Esophagus muscularis mucosa (tissue), 4 donors: ENCODE measurements at places on chromosomes 4 and X.

GRCh38 chr4:186900984-186901383, 177.3 kb upstream of the FAT1 start:
- peak; percentile 26 for DNase-seq

DNA sequence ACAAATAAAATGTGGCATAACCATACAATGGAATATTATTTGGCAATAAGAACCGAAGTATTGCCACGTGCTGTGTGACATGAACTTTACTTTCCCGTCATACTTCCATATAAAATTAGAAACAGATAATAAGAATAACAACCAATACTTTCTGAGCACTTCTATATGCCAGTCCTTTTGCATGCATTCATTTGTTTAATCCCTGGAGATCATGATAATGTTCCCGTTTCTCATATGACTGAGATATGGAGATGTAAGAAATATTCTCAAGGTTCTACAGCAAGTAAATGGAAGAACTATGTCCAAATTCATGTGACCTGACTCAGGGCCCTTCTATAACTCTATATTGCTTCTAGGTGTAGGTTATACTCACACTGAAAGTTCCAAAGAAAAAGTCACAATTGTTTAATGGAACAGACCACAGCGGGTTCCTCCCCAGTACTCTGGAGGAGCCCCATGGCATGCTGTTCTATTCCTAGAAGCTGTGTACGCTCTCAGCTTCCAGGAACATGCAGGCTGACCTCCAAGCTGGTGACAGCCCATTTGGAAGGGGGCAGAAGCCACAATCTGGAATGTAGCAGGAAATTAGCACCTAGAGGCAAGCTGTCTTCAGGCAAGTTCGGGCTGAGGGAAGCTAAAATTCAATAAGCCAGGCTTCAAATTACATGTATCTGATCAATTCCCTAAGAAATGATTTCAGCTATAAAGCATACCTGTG, 31.5 kb downstream of the QDPR start:
- no peak for DNase-seq

GRCh38 chrX:39164212-39164611, 363.0 kb downstream of the MID1IP1 start:
- no peak for DNase-seq

- no peak for DNase-seq
These were observed 215.5 kb upstream of the ZFP42 start for GRCh38 chr4:187780070-187780469.

GRCh38 chr4:168790898-168791297, 219.2 kb downstream of the CBR4 start:
- no peak for DNase-seq

DNA sequence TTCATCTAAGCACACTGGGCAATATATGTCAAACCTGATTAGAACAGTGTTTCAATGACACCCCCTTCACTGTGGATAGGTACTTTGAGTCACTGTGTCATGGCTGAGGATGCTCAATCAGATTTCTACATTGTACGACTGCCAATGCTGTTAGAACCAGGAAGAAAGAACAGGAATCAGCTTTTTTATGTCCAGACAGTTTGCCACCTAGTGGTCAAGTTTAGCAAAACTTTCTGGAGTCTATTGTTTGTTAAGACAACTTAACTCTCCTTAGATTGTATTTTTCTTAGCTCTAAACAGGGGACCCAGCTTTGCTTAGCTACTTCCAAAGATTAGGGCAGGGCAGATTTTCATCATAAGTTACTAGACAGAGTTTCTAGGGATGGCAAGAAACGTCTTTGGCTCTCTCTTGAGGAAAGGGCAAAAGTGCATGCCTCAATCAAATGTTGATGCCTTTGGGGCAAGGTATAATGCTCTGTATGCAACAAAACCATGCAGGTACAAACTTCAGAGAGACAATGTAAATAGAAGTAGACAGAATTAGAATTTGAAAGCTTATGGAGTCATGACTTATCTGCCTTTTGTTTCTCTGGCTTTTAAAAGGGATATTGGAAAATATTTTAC, 40.5 kb upstream of the BMP3 start:
- no peak for DNase-seq

DNA sequence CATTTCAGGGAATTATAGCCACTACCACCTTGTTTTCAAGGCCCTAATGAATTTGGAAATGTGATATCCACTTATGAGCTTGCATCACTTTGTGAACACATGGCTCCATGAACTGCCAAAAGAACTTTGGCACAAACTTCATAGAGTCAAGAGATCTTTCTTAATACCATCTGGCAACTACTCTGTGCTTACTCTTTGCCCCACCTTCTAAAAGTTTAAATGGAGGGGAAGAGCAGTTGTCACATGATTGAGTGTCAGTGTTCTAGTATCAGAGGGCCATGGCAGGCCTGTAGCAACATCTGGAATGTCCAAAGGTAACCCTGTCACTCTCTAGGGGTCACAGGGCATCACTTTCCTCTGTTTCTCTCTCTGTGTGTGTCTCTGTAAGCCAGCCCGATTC, 2.6 kb upstream of the ADH1B start:
- no peak for DNase-seq

DNA sequence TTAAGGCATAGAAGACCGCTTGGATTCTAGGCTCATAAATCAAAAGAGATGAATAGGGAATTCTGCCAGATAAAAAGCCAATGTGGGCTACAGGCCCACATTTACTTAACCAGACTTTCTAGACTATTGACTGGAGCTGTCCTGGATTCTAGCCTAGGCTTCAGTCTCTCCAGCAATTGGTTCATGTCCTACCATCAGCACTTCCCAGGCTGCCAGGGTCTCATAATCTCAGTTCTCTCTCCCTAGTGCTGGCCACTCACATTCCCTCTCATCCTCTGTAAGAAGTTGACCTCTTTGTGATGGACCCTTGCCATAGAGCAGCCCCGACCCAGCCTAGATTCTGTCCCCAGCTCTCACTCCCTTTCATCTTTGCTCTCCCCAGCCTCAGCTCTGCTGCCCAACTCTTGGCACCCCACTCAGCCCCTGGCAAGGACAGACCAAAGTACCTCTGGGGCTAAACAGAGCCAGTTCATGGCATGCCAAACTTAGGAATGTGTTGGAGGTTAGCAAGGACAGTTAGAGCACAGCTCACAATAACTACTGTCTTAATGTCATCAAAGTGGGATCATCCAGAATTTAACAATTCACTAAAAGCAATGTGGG, 396.2 kb downstream of the INPP4B start:
- DNase-seq = no peak

DNA sequence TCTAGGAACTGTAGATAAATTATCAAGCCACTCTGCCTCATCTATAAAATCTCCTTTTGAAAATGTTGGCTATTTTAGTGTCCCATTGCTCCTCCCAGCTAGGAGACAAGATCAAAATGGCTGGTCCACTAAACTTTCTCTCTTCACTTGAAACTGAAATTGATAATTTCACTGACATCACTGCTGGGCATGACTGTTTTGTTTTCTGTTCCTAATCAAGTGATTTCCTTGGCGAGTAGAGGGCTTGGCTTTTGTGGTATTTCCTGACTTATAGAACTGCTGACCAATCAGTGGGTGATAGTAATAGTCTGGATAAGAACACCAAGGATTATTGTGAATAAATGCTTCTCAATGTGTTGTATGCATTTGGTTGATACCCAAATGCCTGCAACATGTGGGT, 2152.9 kb downstream of the ARAP2 start:
- no peak for DNase-seq

- no peak for DNase-seq
These were observed 12.4 kb downstream of the BOD1L1 start for GRCh38 chr4:13615161-13615560.

- no peak for DNase-seq
These were observed 26.5 kb upstream of the MANBA start for GRCh38 chr4:102787096-102787881.

DNA sequence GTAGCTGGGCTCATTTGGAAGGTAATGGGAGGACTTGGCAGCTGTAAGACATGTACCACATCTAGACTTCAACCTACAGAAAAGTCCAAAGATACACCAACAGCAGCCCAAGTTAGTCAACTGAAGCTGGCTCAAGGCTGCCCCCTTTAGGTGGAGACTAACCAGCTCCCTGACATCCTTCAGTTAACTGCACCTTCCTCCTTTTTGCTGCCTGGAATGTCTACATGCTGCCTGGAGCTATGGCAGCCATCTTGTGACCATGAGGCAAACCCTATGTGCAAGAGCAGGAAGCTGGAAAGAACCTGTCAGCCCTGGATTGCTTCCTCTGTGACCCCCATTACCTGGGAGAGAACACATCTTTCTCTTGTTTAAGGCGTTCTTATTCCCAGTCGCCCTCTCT, 25.8 kb downstream of the ARSD start:
- no peak for DNase-seq

DNA sequence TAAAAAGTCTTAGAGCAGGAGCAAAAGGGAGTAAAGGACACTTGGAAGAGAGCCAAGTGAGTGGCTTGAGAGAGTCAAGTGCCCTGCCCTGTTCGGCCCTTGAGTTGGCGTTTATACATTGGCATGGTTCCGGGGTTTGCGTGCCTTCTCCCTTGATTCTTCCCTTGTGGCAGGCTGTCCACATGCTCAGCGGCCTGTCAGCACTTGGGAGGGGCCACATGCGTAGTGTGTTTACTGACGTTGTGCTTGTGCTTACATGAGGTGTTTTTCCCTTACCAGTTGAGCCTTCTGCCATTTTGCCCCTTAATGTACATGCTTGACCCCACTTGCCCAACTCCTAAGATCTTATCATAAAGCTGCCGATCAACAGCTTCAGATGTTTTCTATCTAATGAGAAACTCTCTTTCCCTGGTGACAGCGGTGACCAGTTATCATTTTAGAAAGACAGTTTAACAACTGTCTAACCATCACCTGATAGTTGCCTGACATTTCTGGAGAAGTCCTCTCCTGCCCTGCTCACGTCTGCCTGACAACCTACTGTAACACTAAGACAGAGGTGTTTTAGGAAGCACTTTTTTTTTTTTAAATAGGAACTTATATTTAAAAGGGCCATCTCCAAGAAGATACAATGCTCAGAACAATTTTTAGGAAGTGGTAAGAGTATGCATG, 49.5 kb upstream of the GC start:
- DNase-seq = no peak

DNA sequence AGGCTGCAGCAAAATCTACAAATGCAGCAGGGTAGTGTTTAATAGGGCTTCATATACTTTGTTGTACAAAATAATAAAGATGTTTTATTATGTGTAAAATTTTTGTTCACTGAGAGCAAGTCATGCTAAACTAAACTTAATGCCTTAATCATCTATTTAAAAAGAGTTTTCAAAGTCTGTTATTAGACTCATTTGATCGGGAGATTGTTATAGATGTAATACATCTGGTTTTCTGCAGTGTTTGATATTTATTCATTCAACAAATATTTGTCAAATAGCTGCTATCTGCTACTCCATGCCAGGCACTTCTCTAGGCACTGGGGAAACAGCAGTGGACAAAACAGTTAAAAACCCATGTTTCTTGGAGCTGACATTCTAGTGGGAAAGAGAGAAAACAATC, 233.6 kb downstream of the FMR1NB start:
- no peak for DNase-seq

DNA sequence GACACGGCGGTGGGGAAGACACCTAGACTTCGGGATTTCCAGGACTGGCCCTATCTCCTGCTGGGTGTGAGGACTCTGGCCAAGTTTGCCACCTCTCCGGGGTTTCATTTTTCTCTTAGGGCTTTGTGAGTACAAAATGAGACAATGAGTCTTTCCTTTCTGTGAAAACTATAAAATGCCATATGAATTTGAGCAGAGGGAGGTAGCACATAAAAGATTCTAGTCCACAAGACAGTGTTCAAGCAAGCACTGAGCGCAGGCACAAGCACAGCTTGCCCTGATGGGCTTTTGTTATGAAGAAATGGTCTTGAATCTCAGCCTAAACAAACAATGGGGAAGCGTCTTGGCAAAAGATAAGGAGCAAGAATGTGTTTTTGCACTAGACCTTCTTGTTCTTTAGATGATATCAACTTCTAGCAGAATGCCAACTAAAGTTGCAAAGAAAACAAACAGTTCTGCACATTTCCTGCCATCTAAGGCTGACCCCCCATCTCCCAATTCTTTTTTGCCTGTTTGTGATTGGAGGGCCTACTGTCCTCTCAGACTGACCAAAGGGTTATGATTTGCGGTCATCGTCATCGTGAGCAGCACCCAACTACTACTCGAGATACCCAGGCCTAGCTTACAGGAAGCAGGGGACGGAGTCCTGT, 73.0 kb upstream of the ZNF518B start:
- DNase-seq = no peak

DNA sequence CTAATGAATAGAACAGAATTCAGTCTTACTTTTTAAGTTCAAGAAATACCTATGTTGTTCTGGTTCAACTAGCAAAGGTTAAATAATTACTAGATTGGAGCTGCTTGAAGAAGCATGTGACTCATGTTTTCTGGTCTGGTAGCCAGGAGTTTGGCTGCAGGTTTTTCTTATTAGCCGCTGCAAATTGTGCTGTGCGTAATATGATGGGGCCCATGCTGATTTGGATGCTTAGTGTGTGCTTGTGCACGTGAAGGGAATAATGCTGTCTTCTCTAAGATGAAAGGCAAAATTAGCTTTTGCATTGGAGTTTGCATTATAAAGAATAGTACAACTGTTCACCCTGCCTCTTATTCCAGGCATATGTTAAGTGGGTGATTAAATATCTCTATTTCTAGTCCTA, 219.6 kb downstream of the SNCA start:
- DNase-seq = no peak

DNA sequence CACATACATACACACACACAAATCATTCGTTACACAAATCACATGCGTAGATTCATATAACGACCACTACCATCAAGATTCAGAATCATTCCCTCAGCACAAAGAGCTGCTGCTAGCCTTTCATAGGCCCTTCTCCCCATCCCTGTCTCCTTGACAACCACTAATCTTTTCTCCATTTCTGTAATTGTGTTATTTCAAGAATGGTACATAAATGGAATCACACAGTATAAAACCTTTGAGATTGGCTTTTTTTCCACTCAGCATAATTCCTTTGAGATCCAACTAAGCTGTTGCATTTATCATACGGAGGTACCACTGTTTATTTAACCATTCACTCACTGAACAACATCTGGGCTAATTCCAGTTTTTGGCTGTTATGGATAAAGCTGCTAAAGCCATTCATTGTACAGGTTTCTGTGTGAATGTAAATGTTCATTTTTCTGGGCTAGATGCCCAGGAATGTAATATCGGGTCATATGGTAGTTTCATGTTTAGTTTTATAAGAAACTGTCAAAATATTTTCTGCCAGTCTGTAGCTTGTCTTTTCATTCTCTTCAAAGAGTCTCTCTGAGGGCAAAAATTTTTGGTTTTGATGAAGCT, 64.1 kb downstream of the USP11 start:
- DNase-seq = no peak

- no peak for DNase-seq
These were observed 53.2 kb downstream of the SPINK2 start for GRCh38 chr4:56768316-56768715.
